ENCODE measurements at places on chromosomes 3 and 15.

- DNase-seq: no peak
Measured at GRCh38 chr3:71690341-71690841, 34.8 kb downstream of the EIF4E3 start.

- no peak for DNase-seq
Measured at GRCh38 chr15:47929138-47929803, 191.5 kb upstream of the SLC24A5 start.

DNA sequence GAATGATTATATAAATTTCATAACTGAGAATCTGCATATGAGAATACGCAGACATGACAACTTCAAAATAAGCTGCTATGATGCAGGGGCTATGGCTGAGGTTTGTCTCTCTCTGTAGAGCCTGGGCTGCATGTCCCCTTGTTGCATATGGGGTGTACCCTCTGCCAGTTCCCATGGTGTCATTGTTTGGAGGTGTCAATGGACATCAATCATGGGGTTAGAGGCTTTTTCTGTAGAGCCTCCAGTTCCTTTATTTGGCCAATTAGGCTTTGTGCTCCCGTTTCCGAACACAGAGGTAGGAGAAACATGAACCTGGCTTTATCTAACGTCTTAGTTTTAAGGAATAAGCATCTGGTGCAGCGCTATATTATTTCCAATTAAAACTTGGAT lies 77.3 kb upstream of the RARB start:
- DNase-seq: no peak

GRCh38 chr3:158571969-158572765 lies 1.2 kb downstream of the MLF1 start:
- DNase-seq: no peak

DNA sequence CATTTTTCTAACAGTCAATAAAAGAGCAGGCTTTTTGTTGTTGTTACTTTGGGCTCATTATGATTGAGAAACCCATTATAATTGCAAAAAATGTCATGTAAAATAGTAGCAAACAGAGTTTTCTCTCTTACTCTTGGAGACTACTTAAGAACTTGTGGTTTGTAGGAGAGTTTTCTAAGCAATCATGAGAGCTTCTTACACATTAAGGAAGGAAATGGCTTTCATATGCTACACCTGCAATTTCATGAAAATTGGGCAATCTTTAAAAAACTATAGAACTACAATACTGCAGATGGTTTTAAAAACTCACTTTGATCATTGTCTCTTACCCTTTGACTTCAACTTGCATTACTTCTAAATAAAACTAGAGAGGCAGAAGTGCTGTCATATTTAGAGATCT lies 701.8 kb downstream of the ZPLD1 start:
- DNase-seq: no peak

GRCh38 chr15:78997981-78998499 lies 53.2 kb upstream of the CTSH start:
- no peak for DNase-seq

All from activated effector memory CD4-positive, alpha-beta T cell treated with Interleukin-2 at 50 U/mL for 16 hours (primary cell).